NCI-H1092 treated with DMSO at 0.1 percent for 48 hours (cell line): ENCODE measurements at places on chromosomes 2 and 18.

DNA sequence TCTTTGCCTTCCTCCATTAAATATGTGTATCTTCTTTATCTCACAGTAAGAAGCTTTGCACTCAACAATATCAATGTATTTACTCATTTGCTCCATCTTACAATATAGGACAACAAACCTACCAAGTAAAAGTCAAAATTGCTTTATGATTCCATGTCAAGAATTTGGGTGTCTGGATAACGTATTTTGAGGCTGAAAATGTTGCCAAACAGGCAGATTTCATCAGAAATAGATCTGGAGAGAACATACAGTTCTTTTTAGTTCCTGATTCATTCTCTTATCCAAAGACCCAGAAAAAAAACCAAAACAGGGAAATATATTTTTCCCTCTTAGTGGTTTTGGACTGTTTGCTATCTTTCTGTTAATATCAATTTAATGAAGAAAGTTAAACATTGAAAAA is 621.1 kb downstream of the STK39 start:
- DNase-seq = no peak

- no peak for DNase-seq
These were observed 67.2 kb upstream of the FRZB start for GRCh38 chr2:182933629-182934028.

DNA sequence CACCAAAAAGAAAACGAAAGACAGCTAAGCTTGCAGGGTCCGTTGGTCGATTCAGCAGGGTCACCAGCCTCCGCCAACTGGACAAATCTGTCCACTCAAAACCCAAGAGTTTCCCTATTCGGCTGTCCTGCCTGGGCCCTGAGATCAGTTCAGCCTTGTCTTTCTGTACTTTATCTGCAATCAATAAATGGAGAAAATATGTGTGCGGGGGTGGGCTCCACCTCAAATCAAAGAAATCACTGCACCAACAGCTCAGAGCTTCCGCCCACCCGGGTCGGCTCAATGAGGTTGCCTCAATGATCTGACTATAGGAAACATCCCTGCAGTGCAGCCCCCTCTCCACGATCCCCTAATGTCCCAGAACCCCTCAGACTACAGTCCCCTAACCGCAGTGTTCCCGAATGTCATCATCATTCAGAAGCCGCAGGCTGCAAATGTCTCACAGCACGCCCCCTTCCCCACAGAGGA is 447 bp downstream of the GGCX start:
- no peak for DNase-seq

GRCh38 chr18:11883153-11883552 is 25.0 kb downstream of the MPPE1 start:
- no peak for DNase-seq
